Activated T-helper 1 cell treated with anti-CD3 and anti-CD28 coated beads, Interleukin-2, amount 50 U/mL, for 16 hours (primary cell): ENCODE measurements at places on chromosomes 11 and 22.

DNA sequence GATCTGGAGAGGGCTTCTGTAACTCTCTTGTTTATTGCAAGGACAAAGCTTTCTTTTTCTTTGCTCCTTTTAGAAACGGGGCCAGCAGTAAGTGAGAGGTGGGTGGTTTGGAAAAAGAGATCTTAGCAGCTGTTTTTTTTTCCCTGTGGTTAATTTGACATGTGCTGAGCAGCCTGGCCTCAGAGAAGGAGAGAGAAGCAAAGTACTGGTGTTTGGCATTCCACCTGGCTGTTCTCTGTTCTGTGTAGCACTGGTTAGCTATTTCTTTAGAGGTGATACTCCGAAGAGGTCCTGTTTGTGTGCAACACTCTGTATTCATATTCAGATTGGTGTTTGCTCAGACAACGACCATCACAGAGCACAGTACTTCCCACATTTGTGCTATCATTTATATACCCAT is 80.8 kb upstream of the SORL1-AS1 start:
- no peak for DNase-seq

- DNase-seq: no peak
Observed at GRCh38 chr11:27357250-27357649, 5.8 kb downstream of the CCDC34 start.

GRCh38 chr11:30653606-30654005 is 67.5 kb upstream of the MPPED2 start:
- DNase-seq: no peak

DNA sequence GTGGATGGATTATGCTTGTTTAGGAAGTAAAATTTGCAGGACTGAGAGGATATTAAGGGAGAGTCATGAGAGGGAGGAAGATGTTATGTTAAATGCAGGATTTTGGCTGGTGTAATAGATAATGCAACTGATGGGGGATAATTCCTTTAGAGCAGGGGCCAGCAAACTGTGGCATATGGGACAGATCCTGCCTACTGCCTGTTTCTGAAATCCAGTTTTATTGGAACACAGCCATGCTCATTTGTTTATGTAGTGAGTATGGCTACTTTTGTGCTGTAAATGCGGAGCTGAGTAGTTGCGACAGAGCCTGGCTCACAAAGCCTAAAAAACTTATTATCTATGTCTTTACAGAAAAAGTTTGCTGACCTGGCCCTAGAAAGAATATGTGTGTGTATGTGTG is 66.6 kb upstream of the MPPED2 start:
- DNase-seq: no peak

DNA sequence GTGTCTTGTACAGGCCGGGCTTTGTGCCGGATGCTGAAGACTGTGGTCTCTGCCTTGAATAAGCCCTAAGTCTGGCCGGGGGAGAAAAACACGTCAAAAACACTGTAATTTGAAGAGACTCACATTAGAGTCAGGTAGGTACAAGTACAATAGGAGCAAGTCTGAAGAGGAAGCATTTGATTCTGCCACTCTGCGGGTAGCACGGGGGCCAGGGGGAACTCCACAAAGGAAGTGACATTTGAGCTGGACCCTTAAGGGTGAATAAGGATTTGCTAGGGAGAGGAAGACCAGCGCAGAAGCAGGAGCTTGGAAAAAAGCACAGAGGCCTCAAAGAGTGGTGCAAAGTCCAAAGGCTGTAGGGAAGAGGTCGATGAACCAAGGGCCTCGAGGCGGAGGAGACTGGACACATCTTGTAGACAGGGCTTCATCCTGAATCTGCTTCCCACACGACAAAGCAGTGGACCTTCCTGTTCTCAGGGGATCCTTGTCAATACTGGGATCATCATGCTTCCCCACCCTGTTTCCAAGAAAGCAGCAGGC is 38.7 kb downstream of the BUD13 start:
- DNase-seq: no peak

- DNase-seq: no peak
Observed at GRCh38 chr22:49255154-49255553, 572.5 kb downstream of the BRD1 start.

DNA sequence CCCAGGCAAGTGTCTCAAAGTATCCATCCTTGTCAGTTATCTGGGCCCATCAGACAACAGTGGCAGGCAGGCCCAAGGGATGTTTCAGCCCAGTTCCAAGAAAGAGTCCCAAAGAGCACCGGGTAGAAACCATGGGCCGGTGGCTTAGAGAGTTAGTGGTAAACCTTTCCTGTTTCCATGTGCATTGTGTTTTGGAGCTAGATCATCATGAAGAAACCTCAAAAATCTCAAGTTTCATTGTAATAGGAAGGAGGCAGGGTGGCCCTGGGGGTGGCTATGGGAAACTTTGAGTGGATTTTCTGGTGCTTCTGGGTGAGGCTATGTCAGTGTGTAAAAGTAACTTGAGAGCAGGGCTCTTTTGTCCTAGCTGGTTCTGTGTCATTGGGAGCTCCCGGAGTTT is 68.1 kb downstream of the UBASH3B start:
- DNase-seq: no peak

DNA sequence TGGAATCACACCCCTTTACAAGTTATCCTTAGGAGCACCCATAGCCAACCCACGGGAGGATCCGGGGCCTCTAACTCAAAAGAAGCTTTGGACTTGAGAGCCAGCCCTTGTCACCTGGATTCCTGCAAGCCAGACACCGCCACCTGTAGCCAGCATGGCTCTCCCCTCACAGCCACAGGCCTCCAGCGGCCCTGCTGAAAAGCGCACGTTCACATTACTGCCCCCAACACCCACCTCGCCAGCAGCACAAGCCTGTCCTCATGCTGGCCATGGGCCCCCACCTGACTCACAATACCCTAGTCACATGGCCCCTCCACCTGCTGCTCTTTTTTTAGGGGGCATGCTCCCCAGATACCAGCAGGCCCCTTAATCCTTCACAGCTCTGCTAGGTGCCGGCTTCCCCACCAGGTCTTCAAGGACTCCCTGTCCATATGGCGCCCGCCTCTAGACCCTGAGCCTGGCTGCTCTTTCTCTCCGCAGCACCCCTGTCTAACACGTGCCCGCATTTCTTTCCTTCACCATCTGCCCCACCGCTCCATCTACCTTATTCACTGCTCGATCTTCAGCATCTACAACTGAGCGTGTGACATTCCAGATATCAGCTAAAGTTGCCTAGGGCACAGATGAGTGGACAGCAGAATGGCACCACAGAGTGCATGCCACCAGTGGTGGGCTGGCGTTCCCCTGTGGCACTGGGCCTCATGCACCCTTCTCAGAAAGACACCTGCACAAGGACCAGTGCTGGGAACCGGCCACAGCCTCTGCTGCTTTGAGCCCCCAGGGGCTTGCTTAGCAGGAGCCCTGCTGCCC is 6.6 kb downstream of the CARS1 start:
- no peak for DNase-seq

- no peak for DNase-seq
Observed at GRCh38 chr11:61008971-61009370, 37.5 kb downstream of the CD6 start.

- no peak for DNase-seq
Observed at GRCh38 chr11:85590848-85591483, 36.2 kb downstream of the DLG2 start.

- DNase-seq: no peak
Observed at GRCh38 chr11:30016588-30017363, at the start of gene KCNA4. TSS of gene KCNA4 (minus strand) at chr11:30017030. CDS start at chr11:30012678, 4,352 bp downstream.

DNA sequence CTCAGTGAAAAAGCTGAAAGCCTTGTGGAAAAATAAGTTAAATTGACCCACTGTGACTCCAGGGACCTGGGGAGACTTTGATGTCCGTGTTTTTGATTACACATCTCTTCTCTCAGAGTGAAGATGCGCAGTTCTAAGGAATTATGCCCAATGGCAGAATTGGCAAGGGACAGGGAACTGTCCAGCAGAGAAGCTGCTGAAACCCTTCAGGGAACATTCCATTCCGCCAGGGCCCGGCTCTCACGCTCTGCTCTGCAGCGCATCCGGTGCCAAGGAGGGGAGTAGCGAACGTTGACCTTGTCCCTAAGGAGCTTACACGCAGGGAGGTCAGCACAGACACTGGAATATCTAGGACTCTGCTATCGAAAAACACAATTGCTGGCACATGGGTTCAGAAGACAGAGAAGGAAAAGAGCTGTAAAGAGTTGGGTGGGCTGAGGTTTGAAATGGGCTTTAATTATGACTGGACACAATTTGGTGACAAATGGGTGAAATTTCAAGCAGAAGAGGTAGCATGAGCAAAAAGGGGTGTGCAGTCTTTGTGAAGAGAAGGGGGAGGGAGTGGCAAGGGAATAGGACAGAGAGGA is 64.5 kb upstream of the B3GAT1 start:
- DNase-seq: no peak

DNA sequence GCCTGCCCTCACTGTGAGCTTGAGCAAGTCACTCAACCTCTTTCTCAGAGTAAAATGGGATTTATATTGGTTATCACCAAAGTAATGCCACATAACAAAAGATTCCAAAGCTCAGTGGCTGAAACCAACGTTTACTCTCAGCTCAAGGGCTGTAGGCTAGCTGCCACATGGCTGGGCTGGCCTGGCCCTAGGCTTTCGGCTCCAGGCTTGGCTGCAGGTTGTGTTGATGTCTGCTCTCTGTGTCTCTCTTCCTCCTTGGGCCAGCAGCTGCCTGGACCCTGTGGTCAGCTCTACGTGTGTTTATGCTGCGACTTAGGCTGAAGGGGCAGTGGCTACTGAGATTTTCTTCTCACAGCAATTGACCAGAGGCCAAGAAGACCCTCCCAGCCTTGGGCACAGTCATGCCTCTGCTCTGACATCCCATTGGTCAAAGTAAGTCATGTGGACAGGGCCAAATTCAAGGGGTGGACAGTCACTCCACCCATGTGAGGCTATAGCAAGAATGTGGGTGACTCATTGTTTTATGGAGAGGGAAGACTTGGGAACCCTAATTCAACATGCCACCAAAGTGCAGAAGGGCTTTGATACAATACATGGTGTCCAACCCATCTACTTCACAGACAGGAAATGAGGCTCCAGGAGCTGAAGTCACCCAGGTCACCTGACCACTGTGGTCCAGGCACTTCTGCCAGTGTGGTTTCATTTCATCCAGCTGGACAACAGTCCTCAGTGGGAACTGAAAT is 90.6 kb downstream of the TSPAN18 start:
- DNase-seq: no peak

GRCh38 chr11:13054278-13054677 is 45.2 kb downstream of the RASSF10 start:
- no peak for DNase-seq

DNA sequence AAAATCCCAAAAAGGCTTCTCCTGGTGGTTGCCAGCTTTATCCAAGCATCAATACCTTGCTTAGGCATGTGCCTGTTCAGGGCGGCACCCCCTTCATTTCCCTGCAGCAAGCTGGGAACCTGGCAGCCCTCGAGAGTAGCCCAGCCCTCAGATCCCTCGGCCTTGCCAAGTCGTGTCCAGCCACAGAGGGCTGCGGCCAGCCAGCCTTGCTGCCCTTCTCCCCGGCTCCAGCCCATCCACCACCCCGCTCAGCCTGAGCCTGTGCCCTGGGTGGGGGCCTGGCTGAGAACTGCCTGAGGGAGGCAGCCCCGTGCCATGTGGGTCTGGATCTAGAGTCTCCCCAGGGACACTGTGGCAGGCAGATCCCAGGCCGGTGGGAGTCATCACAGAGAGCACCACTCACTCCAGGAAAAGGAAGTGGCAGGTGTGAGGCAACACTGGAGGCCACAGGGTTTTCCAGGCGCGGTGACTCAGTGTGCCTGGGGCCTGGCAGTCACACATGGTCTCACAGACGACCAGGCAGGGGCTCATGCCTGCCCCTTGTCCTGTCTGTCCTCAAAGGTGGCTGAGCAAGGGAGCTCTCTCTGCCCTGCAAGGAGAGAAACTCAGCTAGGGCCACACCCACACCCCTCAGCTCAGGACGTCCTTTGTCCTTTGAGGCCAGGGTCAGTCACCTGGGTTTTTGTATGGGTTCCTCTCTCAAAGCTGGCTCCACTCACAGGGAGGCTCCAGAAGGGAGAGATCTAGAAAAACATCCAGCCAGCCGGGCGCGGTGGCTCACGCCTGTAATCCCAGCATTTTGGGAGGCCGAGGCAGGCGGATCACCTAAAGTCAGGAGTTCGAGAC is 12.2 kb upstream of the CDC42BPG start:
- no peak for DNase-seq

- no peak for DNase-seq
Observed at GRCh38 chr11:43554148-43554473, 126.4 kb upstream of the HSD17B12 start.

- no peak for DNase-seq
Observed at GRCh38 chr22:44024288-44024921, at the start of gene PARVB. TSS of gene PARVB (plus strand) at chr22:44024302. CDS start at chr22:44024340, 38 bp downstream.

DNA sequence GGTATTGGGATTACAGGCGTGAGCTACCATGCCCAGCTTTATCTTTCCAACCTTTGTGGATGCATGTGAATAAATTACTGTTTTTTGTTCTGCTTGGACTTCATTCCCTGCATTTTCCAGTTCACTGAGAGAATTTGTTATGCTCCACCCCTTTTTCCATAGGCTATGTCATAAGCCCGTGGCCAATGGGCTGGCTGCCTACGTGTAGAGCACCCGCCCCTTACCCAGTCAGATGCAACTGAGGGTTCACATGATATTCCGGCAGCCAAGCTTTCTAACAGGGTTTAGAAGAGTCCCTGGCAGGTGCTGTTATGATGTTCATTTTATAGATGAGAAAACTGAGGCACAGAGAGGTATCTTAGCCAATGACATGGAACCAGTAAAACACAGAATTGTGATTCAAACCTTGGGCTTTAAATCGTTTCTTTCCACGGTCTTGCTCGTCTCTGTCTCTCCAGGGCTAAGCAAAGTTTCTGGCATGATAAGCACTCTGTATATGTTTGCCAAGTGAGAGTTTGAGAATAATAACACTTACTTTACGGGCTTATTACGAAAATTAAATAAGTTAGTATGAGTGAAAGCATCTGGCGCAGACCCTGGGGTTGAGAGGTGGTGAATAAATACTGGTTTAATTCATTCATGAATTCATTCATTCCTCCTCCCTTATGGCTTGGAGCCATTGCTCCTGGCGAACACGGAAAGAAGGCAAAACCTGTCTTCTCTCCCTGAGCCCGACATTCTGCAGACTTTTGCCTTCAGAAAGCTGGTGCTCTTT is 42.4 kb upstream of the RASD2 start:
- DNase-seq: no peak

DNA sequence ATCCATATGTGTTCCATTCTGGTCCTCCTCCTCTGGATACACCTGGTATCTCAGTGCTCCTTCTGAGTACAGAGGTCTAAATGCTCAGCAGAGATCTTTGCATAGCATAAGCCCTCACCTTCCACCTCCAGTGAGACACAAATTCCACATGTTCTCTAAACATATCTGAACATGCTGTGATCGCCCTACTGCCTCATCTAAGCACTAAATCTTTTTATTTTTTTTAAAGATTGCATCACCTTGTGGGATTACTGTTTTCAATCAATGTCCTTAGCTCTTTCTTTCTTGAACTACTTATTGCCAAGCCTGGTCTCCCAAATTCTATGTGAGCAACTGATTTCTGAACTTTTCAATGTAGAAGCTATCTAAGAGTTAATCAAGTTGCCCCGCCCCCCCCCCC is 113.4 kb downstream of the TRPC6 start:
- no peak for DNase-seq
